GM23248 (cell line): ENCODE measurements at places on chromosomes 11 and 22. TPM values are rescaled to one million over a fixed set of nuclear protein-coding genes. Genes with fewer than 3 reads are reported as not detected.

Gene NPTXR
- total RNA-seq, result 2.7 and 4.2 TPM in 2 replicates

Gene IGF2
- total RNA-seq, result not detected in 2 replicates

Gene PDGFB
- total RNA-seq, result not detected in 2 replicates

Gene PACSIN3
- total RNA-seq, result 13.6 and 17.5 TPM in 2 replicates

Gene TMEM45B
- total RNA-seq, result not detected in 2 replicates

Gene C11orf16
- not detected in 2 replicates for total RNA-seq

Gene LMO1
- total RNA-seq, result not detected in 2 replicates

Gene MRGPRX4
- not detected in 2 replicates for total RNA-seq

Gene CDC42EP2
- total RNA-seq, result 32.1 and 32.6 TPM in 2 replicates
